Forelimb muscle (tissue), 1 donor: ENCODE measurements at places on chromosomes 4 and X. TPM values are rescaled to one million over a fixed set of nuclear protein-coding genes. Genes with fewer than 3 reads are reported as not detected.

GLOD5 gene
- not detected for polyA plus RNA-seq

TLR3 gene
- polyA plus RNA-seq: 1.4 TPM

AWAT2 gene
- not detected for polyA plus RNA-seq

SFRP2 gene
- 35.7 TPM for polyA plus RNA-seq

IL9R gene
- not detected for polyA plus RNA-seq

FRAS1 gene
- 5.0 TPM for polyA plus RNA-seq

TSPAN7 gene
- 122 TPM for polyA plus RNA-seq
